ENCODE measurements at places on chromosomes 3 and 15.

DNA sequence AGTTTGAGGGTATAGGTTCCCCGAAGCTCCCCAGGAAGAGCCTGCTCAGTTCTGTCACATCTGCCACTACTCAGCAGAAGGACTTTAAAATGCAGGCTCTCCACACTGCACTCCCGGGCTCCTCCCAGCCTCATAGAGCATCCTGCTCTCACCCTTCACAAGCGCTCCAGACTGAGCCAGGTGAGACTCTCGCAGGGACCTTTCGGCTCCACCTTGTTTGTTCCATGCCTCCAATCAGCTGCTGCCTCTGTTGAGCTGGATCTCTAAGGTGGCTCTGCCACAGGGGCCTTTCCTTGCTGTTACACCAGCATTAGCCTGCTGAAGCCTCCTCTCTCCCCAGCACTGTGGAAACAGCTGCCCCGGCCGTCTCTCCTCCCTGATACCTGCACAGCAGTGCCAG is 56.1 kb downstream of the SLCO3A1 start:
- H3K4me3 ChIP-seq = no peak overlapping the region
- no peaks in the 10 kb centered on the region for H3K36me3 ChIP-seq
- H3K4me1 ChIP-seq = no peaks in the 10 kb centered on the region

DNA sequence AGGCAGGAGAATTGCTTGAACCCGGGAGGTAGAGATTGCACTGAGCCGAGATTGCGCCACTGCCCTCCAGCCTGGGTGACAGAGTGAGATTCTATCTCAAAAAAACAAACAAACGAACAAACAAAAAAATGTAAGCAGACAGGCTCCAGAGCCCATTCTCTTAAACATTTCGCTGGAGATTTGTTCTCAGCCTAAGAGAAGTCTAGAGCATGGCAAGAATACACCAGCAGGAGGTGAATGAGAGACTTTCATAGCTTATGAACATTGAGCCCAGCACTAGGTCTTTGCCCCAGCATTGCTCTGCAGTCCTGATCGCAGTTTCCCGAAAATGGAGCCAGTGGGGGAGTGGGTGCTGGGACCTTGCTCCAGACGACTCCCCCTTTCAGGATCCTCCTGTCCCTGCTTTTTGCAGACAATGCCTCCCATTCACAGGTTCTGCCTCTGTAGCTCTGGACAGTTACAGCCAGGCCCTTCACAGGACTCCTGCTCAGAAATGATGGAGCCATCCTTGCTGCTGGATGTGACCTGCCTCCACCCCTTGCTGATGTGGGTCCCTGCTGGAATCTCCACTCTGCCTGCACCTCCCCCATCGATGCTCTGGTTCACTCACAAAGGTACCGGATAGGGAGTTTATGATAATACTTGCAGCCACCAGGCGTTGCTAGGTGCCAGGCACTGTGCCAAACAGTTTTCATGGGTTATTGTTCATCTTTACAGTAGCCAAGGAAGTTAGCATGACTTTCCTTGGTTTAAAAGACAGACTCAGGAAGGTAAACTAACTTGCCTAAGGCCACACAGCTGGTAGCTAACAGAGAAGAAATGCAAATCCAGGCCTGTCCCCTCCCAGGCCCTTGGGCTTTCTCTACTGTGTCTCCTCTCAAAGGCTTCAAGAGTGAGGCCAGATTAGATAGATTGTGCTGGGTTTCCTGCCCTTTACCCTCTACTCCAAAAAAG is 329.7 kb upstream of the TLE3 start:
- peaks cover 12% of the 10 kb centered on the region for H3K4me1 ChIP-seq
- no peak overlapping the region for H3K27ac ChIP-seq
- DNase-seq = no peak
- H3K4me3 ChIP-seq = no peak overlapping the region

DNA sequence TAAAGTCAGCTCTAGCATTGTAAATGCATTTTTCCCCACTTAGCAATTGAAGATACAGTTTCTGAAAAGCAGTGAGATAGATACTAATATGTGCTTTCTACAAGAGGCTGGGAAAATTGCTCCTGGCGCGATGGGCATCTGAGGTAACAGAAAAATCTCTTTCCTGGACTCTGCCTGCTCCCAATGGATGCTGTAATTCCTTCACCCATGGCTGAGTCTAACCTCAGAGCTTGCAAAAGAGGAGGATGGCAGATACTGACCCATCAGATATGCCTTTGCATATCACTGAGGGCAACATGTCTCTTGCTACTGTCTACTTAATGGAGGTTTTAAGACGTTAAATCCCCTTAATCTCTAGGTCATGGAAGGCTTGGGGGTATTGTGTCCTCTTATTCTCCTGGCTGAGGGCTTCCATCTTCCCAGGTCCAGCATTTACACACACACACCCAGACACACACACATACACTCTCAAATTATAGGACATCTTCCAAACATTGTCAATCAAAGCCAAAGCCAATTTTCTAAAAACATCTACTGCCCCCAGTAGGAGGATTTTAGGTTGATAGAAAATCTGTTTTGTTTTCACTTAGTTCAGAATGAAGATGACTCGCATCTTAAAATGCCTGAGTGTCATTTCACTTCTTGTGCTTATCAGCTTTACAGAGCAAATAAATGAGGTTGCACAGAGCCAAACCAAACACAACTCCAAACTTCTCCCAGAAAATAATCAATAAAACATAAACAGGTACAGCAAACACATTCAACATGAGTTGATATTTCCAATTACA is 2.4 kb downstream of the TRPM1 start:
- H3K27ac ChIP-seq = no peak overlapping the region
- no peaks in the 10 kb centered on the region for H3K36me3 ChIP-seq
- DNase-seq = no peak

- H3K36me3 ChIP-seq = no peaks in the 10 kb centered on the region
- H3K4me3 ChIP-seq = no peak overlapping the region
- no peak for DNase-seq
- H3K27ac ChIP-seq = no peak overlapping the region
- H3K27me3 ChIP-seq = no peaks in the 10 kb centered on the region
- no peaks in the 10 kb centered on the region for H3K4me1 ChIP-seq
Measured at GRCh38 chr3:8523041-8523440, 21.4 kb downstream of the LMCD1 start.

GRCh38 chr15:51359981-51360380 is 18.5 kb downstream of the GLDN start:
- H3K27ac ChIP-seq = no peak overlapping the region
- DNase-seq = no peak
- H3K4me3 ChIP-seq = no peak overlapping the region
- no peaks in the 10 kb centered on the region for H3K36me3 ChIP-seq

DNA sequence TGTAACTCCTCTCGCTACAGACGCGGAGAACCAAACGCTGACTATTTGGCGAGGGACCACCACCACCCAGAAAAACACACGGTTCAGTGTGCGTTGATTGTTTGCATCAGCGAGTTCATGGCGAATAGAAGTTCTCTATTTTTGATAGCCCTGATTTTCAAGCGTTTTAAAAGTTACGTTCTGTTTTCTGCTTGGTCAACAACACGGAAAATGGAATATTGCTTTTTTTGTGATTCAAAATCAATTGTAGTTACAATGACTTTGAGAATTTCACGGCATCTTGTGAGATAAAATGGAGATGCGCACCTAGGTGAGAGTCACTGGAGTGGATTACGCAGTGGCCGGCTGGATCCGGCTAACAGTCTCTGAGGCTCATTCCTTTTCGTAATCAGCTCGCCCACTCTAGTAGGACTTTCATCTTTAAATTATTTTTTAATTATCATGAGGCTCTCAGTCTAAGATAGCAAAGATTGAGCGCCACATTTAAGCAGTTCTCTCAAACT is 54.8 kb downstream of the CCDC54 start:
- no peaks in the 10 kb centered on the region for H3K36me3 ChIP-seq
- H3K27ac ChIP-seq = no peak overlapping the region
- peak overlapping the region; percentile 85 for H3K4me3 ChIP-seq
- H3K4me1 ChIP-seq = peaks cover 23% of the 10 kb centered on the region
- no peaks in the 10 kb centered on the region for H3K27me3 ChIP-seq

- no peaks in the 10 kb centered on the region for H3K27me3 ChIP-seq
- no peaks in the 10 kb centered on the region for H3K36me3 ChIP-seq
- H3K27ac ChIP-seq = no peak overlapping the region
- DNase-seq = no peak
- H3K4me3 ChIP-seq = no peak overlapping the region
Measured at GRCh38 chr15:80920271-80920699, 69.3 kb downstream of the MESD start.

DNA sequence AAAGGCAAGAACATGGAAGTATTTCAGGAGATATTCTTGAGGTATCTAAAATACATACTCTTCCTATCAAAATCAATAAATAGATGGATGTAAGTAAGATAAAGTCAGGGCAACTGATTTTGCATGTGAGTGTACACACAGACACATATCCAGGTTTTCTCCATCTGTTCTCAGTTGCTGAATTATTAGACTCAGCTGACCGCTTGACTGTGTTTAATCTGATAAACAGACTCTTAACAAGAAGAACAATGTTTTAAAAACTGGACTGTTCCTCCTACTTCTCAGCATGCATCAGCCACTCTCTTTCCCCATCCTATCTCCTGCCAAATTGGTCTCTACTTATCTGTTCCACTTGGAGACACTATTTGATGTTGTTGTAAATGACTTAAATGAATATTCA is 73.5 kb downstream of the GOLGA8G start:
- H3K36me3 ChIP-seq = no peaks in the 10 kb centered on the region
- no peaks in the 10 kb centered on the region for H3K4me1 ChIP-seq
- peaks cover 16% of the 10 kb centered on the region for H3K27me3 ChIP-seq
- DNase-seq = no peak
- H3K27ac ChIP-seq = no peak overlapping the region
- no peak overlapping the region for H3K4me3 ChIP-seq

DNA sequence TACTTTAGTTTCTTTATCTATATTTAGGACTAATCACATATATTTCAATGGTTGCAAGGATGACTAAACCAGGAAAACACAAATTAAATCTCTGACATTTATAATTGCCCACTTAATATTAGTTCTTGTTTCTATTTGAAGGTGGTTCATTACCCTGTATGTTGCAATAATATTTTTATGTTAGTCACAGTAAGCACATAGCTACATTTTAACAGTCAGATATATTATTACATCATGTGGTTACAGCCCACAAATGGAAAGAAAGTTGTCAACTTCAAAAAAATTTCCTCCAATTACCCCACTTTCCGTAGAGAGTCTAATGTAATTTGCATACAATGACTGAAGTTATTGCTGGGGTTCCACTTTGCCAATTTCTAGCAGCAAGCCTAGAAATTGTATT is 114.6 kb downstream of the TUSC7 start:
- H3K4me3 ChIP-seq = no peak overlapping the region
- no peak for DNase-seq
- no peak overlapping the region for H3K27ac ChIP-seq
- no peaks in the 10 kb centered on the region for H3K36me3 ChIP-seq

DNA sequence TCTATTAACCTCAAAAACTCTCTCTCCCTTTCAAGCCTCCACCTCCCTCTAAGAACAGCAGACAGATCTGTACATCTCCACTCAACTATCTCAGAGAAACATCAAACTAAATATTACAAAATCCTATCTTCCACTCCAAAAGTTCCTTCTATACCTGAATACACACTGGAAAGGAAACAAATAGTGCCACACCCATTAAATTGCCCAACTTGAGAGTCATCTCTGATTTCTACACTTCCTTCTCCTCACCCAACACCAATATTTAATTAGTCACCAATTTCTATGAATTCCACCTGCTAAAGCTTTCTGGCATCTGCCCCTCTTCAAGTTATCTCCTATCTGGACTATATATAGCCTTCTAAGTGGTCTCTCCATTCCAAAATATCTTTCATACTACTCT is 65.8 kb downstream of the PEAK1 start:
- H3K4me1 ChIP-seq = no peaks in the 10 kb centered on the region
- no peak overlapping the region for H3K4me3 ChIP-seq
- H3K27ac ChIP-seq = no peak overlapping the region
- no peak for DNase-seq
- H3K27me3 ChIP-seq = no peaks in the 10 kb centered on the region

Data from T-cell (primary cell).